ENCODE measurements at places on chromosomes 2 and 18.
A peak's percentile ranks its signal among the peaks of the same experiment; 100 is the strongest.

DNA sequence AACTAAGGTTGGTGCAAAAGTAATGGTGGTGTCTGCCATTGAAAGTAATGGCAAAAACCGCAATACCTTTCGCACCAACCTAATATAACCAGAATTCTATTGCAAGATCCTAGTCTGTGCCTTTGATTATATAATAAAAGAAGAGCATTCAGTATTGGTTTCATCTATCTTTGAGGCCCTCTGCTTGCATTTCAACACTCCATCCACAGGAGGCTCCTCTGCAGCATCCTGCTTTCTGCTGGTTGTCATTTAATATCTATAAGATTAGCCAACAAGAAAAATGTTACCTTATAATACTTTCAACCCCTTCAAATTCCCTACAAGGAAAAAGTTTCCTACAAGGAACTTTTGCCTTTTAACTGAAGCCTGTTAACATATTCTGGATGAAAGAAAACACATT is 139.2 kb downstream of the CDCA7 start:
- peak; percentile 10 for DNase-seq

DNA sequence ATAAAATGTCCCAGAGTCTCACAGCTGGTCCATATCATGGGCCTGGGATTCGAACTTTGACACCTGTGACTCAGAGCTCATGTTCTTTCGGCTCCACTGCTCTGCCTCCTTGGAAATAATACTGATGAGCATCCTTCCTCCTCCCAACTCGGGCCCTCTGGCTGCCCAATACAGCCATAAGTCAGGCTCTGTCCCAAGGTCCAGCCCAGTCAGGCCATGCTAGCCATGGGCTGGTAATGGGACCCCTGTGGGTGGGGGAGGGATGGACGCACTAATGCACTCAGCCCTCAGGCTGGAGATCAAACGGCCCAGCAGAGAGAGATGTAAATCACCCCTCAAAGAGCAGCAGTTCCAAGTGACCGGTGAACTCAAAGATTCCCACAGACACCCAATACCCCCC is 61.1 kb downstream of the DDX1 start:
- no peak for DNase-seq

DNA sequence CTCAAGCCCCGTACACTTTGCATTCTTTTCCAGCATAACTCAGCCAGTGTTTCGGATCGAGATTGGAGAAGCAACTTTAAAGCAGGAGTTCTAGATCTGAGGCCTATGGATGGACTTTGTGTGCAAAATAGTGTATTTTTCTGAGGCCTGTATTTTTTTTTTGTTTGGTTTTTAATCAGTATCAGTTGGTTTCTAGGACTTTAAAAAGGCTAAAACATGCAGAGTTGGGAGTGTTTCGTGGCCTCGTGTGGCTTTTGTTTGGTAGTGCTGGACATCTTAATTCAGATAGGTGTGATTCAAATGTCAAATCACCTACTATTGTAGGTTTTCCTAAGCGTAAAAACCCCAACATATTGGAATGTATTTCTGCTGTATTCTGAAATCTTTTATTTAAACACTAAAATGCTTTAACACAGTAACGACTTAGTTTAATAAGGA is 282 bp upstream of the PUS10 start:
- DNase-seq: no peak

DNA sequence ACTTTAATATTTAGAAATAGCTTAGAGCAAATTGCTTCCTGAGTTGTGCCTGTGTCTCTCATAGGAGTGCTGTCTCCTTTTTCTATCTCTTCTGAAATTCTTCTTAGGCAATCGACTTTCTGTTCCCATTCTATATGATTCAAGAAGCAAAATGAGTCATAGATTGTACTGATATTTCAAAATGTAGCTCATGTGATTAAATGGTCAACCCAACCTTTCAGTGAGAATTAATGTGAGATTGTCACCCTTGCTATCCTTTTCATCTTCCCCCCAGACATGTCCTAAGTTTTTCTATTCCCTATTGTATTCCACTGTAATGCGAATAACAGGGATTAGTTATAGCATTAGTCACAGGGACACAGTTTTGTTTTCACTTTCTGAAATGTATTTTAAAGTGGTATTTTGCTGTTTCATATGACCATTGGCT is 413.6 kb downstream of the THSD7B start:
- DNase-seq: peak; percentile 86

- peak; percentile 58 for DNase-seq
Observed at GRCh38 chr18:6219116-6219717, 195.5 kb downstream of the L3MBTL4 start.

DNA sequence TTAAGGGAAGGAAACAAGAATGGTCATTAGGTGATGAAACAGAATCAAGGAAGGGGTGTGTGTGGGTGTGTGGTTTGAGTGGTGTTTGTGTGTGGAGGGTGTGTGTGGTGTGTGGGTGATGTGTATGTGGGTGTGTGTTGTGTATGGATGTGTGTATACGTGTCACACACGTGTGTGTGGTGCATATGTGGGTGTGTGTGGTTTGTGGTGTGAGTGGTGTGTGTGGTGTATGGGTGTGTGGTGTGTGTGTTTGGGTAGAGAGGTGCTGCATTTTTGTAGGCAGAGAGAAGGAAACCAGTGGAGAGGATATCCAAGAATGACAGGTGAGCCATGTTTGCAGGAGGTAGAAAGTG is 1.1 kb upstream of the CEP192 start:
- no peak for DNase-seq

- no peak for DNase-seq
Observed at GRCh38 chr2:69202327-69202726, 184.7 kb downstream of the GFPT1 start.

DNA sequence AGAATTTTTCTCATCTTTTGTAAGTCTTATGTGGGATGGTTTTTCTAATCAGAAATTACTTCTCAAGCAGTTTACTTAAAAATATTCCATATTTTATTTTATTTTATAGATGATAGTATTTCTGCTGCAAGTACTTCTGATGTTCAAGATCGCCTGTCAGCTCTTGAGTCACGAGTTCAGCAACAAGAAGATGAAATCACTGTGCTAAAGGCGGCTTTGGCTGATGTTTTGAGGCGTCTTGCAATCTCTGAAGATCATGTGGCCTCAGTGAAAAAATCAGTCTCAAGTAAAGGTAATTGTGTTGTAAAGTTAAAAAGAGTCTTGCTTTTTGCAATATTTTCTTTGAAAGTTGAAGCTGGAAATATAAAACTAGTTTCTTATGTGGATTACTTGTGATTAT is 76.2 kb downstream of the EML4 start:
- no peak for DNase-seq

DNA sequence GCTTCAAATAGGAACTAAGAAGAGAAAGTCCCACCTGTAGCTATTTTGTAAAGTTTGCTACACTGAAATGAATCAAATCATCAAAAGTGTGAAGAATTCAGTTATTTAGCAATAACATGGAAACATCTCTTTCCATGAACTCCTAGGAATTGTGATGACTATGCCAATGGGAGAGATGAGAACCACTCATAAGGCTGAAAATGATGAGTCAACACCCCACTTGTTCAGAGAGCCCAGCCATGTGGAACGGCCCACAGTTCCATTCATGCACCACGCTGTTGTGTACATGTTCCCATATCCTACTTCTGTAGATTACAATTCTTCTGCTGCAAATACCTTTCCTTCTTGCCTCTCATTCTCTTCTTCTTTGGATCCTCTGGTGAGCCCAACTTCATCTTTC is 645.5 kb upstream of the ID2 start:
- DNase-seq: no peak

GRCh38 chr2:155368934-155369333 is 670.4 kb downstream of the KCNJ3 start:
- DNase-seq: peak; percentile 6

DNA sequence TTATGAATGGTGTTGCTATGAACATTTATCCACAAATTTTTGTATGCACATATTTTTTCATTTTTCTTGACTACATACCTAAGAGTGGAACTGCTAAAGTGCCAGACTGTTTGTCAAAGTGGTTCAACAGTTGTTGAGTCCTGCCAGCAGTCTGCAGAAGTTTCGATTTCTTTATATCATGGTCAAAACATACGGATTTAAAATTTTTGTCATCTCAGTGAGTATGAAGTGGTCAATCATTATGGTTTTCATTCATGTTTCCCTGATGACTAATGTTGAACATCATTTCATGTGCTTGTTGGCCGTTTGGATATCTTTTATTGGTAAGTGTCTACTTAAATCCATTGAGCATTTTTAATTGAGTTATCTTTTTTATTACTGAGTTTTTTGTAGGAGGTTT is 39.2 kb downstream of the CCDC138 start:
- peak; percentile 23 for DNase-seq

GRCh38 chr2:236597629-236598028 is 28.0 kb downstream of the ACKR3 start:
- no peak for DNase-seq

GRCh38 chr2:36356298-36356989 is 866 bp downstream of the CRIM1 start:
- no peak for DNase-seq

DNA sequence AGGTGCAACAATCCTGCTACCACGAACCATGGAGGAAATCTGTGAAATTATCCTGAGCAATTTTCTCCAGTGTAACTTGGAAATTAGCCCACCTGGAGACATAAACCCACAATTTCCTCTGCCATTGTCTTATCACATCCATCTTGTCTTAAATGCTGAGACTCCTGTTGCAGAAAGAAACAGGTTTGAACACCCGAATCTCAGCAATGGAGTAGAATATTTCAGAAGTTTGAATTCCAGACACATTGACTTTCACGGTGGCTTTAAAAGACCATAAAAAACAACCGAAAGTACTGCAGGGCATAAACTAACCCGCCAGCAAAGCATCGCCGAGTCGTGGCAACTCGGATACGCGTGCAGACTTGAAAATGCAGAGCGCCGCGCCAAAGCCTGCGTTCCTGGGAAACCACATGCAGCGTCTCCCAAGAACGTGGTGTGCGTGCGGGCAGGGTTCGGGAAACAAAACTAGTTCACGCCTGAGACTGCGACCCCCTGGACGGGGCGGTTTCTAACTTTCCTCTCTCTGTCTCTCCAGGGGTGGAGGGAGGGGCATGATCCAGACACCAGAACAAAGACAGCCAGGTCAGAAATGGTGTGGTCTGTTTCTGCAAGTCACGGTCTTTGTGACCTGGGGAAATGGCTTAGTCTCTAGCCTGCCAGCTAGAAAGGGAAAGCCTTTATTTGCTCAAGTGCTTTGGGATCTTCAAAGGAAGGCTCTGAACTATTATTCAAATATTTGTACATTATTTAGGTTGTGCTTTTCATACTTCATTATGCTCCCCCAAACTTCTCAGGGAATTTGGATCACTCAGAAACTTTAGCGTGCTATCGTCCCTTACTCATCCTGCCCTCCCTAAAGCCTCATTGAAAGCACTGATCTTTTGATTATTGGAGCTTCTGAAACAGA is 26.9 kb upstream of the KCTD1 start:
- peak; percentile 59 for DNase-seq

- DNase-seq: peak; percentile 48
Observed at GRCh38 chr18:48161191-48161910, 230.9 kb upstream of the SMAD2 start.

- no peak for DNase-seq
Observed at GRCh38 chr2:240397542-240397916, 37.9 kb upstream of the GPC1 start.

DNA sequence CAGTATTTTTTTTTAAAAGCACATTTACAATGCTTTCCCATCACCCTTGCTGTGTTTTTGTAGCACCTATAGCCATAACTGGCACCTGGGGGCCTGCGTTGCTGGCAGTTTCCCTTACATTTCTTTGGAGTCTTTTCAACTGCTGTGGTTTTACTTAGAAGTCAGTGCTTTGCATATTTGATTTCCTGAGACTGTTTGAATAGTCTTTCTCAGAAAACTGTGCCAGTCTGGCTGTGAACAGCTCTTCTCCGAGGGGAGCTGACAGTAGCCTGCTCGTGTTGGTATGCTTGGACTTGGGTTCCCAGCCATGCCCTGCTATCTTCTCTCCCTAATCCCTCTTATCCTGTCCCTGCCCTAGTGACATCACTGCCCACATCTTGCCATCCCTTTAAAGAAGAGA is 81.5 kb downstream of the DPP4 start:
- DNase-seq: peak; percentile 37

GRCh38 chr18:35387152-35387571 is 10.0 kb upstream of the ZNF396 start:
- DNase-seq: peak; percentile 72

GRCh38 chr2:217884985-217885384 is 117.8 kb downstream of the TNS1 start:
- no peak for DNase-seq

DNA sequence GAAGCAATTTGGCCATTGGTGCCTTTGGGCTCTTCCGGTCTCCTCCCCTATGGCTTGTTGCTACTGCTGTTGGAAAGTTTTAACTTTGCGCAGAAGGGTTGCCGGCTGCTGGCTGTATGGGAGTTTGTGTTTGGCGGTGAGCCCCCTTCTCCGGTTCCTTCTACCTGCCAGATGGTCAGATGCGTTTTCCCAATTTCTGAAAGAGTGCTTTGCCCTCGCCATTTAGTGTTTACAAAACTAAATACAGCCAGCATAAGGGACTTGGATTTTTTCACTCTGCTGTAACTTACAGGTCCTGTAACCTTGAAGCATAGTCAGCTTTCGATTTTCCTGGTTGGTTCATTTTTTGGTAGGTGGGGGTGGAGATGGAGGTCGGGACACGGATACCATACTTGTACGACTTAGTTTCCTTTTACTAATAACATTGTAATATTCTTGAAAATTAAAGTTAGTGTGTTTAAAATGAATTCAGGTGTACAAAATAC is 604 bp downstream of the COQ10B start:
- peak; percentile 96 for DNase-seq

GRCh38 chr2:194723446-194723845 is 933.6 kb upstream of the SLC39A10 start:
- DNase-seq: no peak

DNA sequence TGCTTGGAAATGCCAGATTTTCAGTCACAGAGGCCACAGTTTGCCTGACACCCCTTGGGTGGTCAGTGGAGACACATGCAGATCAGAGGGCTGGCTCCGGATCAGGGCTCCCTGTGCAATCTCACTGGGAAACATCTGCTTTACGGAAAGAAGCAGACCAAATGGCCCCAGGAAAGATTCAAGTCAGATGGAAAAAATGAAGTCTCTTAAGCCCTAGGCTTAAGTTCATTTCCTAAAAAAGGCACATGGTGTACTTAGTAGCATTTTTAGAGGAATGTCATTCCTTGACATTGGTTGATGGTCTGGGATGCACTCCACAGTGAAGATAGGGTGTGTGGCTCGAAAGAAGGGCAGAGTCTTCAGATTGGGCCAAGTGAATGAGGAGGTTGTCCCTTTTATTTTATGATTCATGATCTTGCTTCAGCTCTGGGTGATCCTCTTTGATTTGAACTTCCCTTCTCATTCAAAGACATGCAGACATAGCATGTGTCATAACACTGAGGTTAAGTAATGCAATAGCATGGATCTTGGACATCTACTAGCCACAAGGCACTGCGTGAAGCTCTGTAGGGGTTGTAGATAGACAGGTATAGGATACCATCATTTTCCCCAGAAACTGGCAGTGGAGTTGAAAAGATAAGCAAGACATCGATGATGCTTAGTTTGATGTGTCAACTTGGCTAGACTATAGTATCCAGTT is 56.5 kb downstream of the KCNE4 start:
- peak; percentile 82 for DNase-seq

Measured in iris pigment epithelial cell (primary cell).